Fibroblast of skin of abdomen (primary cell): ENCODE measurements at places on chromosomes 11 and 22.

GRCh38 chr22:47043835-47044721 lies 281.6 kb downstream of the TBC1D22A start:
- peak; percentile 64 for DNase-seq

- DNase-seq = no peak
These were observed 90.9 kb upstream of the GAL start for GRCh38 chr11:68593441-68593840.

- no peak for DNase-seq
These were observed 6.9 kb upstream of the COPB1 start for GRCh38 chr11:14506532-14506931.

GRCh38 chr11:27482793-27483192 lies 10.2 kb upstream of the LGR4 start:
- DNase-seq = no peak

DNA sequence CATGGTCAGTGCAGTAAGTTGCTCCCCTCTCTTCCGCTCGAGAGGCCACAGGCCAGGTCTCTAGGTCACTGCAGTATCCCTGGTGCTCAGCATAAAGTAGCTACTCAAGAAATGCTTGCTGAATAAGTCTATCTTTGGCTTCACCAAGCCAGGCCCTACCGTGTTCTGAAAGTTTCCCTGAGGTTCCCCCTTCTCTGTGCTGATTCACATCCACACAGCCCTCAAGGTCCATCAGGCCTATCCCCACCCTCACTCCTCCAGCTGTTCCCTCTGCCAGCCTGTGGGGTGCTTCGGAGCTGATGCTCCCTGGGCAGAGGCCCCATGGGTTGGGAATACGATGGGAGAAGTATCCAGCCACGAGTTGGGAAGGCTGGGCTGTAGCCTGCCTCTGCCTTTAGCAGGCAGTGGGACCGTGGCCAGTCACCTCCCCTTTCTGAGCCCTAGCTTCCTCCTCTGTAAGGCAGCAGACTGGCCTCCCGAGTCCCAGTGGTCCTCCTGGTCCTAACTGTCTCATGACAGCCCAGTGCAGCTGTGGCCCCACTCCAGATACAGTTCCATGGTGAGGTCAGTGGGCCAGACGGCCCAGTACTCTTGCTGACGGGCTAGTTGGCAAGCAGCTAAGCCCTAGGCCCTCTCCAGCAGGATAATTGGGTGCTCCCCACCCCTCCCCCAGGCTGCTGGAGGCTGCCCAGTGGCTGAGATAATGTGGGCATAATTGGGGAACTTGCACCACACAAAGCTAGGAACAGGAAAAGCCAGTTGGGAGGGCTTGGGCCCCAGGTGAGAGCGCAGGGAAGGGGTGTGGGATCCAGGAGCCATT lies 48.2 kb downstream of the NECTIN1 start:
- no peak for DNase-seq

GRCh38 chr22:19522190-19522880 lies 1.9 kb downstream of the CLDN5 start:
- no peak for DNase-seq

DNA sequence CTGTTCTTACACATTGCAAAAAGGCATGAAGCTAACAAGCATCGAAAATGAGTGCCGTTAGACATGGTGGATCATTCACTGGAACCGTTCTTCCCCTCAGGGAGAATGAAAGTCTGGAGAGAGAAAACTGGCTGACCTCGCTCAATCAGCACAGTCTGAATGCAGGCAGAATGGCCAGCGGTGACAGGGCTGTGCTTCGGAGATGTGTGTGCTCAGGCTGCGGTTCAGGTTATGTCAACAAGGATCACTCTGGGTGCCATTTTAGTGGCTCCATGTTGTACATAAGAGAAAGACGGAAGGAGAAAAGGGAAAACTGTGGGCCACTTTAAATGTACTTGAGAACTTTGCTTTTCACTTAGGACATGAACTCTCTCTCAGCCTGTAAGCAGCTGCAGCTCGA lies 749.8 kb upstream of the ARHGAP42 start:
- no peak for DNase-seq

- no peak for DNase-seq
These were observed 78.4 kb upstream of the TP53I11 start for GRCh38 chr11:45028911-45029682.
